Left ventricle myocardium inferior (tissue), 1 donor: ENCODE measurements at places on chromosomes 1 and 21.

- DNase-seq: no peak
Measured at GRCh38 chr1:174447866-174448530, at the start of gene GPR52. TSS of gene GPR52 (plus strand) at chr1:174447964. CDS start at chr1:174448112, 148 bp downstream.

DNA sequence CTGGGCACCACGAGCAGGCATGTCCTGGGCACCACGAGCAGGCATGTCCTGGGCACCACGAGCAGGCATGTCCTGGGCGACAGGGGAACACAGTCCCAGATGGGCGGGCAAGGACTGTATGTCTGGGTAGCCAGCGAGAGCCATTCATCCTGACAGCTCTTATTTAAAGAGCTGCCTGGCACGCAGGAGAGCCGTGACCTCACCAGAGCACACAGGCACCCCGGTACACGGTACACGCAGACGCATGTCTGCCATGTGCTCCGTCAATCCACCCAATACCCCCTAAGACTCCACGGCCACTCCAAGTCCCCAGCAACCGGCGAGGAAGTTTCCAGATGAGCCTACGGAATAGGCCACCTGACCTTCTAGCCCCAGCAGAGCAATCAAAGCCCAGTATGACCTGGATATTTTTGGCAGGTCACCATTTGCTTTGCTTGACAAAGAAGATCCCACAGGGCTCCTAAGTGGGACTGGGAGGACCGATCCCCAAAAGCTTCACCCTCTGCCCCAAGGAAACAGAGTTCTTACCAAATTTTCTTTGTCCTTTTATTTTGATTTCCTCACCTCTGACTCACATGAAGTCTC lies 51.7 kb downstream of the CASZ1 start:
- DNase-seq: peak; percentile 48

GRCh38 chr1:119546641-119547040 lies 39.6 kb downstream of the HSD3B1 start:
- DNase-seq: no peak

- peak; percentile 81 for DNase-seq
Measured at GRCh38 chr1:41800311-41800829, 118.4 kb downstream of the HIVEP3 start.

DNA sequence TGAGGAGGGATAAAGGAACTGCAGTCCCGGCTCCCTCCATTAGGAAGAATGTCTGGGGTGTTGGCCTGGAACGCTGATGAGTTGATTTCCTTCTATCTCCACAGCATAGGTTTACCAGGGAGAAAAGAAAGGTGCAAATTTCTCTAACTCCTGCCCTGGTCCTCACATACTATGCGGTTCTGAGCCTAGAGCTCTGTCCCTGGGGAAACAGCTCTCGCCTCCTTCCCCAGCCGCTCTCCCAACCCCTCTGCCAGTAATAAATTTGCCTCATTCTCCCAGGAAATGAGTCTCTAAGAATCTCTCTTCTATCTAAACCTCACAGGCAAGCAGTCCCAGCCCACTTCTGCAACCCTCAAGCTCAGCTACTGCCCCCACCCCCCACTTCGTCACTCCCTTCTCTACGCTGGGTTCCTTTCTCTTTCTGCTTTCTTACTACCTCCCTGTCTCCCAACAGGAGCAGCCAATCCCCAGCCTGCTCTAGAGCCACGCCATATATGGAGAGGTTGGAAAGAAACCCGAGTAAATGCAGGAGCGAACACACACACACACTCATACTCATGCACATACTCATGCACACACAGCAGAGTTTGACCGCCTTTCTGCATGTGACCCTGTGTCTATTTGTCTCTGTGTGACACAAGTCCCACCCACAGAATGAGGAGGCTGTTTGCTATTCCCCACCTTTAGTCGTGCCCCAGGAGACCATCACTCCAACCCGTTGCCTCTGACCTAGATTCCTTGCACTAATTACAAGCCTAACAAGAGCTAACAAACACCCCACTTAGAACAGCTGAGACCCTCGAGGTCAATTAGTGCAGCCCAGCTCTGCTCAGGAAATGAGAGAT lies 13.4 kb downstream of the PLEKHO1 start:
- peak; percentile 83 for DNase-seq

DNA sequence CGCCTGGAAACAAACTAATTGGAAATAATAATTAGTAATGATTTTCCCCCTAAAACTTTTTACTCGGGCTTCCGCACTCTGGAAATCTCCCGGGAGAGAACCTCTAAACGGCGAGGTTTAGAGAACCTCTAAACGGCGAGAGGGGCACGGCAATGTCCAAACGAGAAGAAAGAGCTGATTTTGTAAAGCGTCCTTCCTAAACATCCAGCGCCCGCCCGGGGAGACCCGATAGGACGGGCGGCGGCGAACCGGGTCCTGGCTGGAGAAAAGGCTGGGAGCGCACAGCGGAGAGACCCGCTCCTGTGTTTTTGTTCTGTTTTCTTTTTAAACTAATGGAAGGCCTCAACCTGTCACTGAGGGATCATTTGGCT lies 1.6 kb downstream of the PAX7 start:
- DNase-seq: no peak
